ENCODE measurements at places on chromosomes 4 and X.
A peak's percentile ranks its signal among the peaks of the same experiment; 100 is the strongest.

GRCh38 chrX:2665387-2666304 is 25.4 kb upstream of the CD99 start:
- DNase-seq = no peak

DNA sequence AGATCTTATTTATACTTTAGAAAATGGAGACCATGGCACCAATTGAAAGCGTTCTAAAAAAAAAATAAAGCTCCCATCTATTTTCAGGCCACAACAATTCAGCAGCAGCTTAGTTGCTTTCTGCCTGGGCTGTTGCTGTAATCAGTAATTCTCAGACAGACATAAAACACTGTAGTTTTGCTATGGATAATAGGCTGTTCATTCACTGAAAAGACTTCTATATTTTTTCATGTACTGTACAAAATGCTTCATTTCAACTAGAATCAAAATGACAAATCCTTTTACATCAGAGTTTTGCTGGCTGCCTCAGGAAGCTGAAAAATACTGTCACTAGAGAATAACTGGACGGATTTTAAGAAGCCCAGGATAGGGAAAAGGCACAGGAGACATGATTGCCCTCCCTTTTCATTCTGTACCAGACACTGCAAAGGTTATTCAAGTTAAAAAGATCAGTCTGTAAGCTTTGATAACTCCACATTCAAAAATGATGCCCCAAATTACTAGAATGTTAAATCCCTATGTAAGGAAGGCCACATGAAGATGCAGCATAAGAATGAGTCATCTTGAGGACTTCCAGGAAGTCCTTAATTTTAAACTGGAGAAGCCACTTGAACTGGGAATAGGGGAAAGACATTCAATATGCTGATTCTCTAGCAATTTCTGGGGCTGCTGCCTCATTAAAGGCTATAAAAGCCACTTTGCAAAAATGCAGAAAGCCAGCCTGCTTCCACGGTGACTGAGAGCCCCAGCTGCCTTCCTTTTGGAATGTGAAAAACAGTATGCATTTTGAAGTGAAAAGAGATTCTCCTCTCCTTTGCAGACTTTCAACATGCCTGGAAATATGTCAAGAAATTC is 403.2 kb upstream of the RASGEF1B start:
- no peak for DNase-seq

DNA sequence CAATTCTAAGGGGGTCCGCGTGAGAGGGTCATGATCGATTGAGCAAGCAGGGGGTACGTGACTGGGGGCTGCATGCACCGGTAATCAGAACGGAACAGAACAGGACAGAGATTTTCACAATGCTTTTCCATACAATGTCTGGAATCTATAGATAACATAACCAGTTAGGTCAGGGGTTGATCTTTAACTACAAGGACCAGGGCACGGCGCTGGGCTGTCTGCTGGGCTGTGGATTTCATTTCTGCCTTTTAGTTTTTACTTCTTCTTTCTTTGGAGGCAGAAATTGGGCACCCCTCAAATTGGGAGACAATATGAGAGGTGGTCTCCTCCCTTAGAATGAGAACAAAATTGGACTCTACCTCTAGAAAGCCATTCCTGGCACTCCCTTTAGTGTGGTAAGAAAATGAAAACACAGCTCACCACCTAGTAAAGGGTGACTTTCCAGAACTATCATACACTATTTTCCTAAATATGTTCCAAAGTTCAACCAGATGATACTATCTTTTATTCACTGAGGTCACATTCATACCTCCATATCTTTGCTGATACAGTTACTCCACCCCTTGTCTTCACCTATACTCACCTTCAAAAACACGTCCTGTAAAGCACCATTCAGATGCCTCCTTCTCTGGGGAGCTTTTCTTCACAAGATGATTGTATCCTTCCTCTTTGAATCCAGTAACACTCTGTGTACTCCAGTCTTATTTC is 1058.3 kb upstream of the SLIT2 start:
- no peak for DNase-seq

DNA sequence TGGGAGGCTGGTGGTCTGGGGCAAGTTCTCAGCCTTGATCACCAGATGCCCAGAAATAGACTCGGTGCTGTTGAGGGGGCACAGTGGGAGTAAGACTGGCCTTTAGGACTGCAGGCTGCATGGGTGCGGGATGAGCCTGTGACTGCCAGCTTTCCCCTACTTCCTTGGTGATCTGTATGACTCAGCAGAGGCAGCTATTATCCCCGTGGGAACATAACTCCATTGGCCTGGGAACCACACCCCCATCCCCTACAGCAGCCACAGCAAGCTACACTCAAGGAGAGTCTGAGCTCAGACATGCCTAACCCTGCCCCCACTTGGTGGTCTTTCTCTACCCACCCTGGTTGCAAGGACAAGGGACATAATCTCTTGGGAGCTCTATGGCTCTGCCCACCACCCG is 20.6 kb downstream of the CLIC2 start:
- peak; percentile 9 for DNase-seq

- DNase-seq = peak; percentile 9
These were observed 69.8 kb downstream of the TBL1X start for GRCh38 chrX:9534686-9535085.

DNA sequence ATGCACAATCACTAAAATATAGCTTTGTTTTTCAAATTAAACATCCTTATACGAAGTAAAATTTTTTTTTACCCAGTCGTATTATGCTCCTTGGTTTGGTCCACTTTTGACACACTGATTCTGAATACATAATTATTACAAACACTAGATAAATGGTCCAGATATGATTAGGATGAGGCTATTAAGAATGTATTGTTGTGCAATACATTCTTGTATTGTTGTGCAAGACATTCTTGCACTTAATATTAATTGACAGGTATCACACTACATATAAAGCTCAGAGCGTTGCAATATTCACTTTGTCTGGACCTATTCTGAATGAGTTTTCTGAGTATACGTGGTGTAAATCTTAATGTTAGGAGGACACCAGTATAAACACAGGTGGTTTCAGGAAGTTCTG is 464.0 kb downstream of the CFAP47 start:
- no peak for DNase-seq

GRCh38 chr4:168884251-168885124 is 125.6 kb downstream of the CBR4 start:
- no peak for DNase-seq

GRCh38 chr4:88158489-88159228 is at the start of gene ABCG2:
Gene ABCG2 (minus strand): TSS chr4:88158639. CDS start chr4:88139995, 18,644 bp downstream.
- peak; percentile 68 for DNase-seq

- DNase-seq = no peak
These were observed 12.5 kb upstream of the UVSSA start for GRCh38 chr4:1334579-1334895.

DNA sequence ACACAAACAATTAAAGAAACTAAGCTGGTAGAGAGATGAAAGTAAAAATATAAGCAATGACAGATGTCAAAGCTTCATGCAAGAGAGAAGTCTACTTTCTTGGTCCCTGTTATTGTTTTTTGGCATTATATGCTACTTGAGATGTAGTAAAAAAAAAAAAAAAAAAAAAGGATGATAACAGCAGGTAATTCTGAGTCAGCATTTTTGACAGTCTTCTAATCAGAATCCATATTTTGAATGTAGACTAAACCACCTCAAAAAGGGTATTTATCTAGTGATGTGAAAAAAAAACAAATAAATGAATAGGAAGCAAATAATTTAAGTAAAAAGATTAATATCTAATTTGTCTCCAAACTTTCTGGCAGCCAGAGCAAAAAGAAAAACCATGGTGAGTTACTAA is 422.2 kb upstream of the CPEB2 start:
- DNase-seq = no peak

DNA sequence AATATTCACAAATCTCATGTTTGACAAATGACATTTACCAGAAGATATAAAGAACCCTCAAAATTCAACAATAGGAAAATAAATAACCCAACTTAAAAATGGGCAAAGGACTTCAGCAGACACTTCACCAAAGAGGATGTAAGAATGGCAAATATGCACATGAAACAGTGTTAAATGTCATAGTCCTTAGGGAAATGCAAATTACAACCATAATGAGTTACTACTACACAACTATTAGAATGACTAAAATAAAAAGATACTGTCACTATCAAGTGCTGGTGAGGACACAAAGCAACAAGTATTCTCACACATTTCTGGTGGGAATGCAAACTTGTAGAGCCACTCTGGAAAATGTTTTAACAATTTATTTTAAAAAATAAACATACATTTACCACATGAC is 40.8 kb upstream of the NR0B1 start:
- DNase-seq = no peak
